Parietal lobe (tissue), 2 donors: ENCODE measurements at places on chromosomes 2 and 18. TPM values are rescaled to one million over a fixed set of nuclear protein-coding genes. Genes with fewer than 3 reads are reported as not detected.

Gene TAF4B
- total RNA-seq: 3.4 TPM

Gene SNED1
- 5.6 TPM for total RNA-seq

Gene GALR1
- total RNA-seq: 0.31 TPM

Gene TBR1
- 132 TPM for total RNA-seq

Gene CFC1
- total RNA-seq: not detected

Gene ALPP
- total RNA-seq: not detected

Gene KIF1A
- total RNA-seq: 300 TPM
